ENCODE measurements at places on chromosomes 7 and 10.

GRCh38 chr7:106450716-106451115, 165.9 kb upstream of the NAMPT start:
- no peak for DNase-seq

DNA sequence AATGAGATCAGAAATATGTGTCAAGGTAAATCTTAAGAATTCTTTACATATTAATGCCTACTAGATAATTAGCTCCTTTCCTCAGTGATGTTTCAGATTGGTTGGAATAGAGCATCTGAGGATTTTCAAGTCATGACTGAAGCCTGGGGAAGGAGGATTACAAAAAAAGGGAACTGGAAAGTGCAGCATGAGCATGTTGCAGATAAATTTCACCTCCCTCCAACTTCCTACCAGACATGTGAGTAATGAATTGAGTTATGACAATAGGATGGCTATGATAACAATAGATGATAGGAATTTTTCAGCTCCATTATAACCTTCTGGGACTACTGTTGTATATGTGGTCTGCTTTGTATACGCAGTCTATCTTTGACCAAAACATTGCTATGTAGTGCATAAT, 104.2 kb upstream of the RAB18 start:
- no peak for DNase-seq

DNA sequence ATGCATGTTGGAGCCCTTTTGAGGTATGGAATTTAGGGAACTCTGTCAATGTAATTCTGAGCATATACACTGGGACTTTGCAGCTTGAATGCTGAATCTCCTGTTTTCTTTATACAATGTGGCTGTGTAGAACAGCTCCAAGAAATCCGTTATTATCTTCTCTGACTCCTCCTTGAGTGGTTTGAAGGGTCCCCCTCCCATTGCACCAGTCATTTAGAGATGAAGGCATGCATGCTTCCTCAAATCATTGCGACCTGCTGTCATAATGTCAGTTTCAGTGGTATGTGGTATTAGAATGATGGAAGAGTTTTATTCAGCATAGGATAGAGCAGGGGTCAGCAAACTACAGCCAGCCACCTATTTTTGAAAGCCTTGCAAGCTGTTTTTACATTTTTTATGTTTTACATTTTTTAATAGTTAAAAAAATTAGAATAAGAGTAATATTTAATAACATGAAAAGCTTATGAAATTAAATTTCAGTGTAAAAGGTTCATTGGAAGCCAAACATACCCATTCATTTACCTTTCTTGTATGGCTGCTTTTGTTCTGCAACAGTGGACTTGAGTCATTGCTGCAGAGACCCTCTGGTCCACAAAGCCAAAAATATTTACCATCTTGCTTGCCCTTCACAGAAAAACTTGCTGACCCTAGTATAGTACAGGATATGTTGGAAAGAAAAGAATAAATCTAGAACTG, 8.1 kb downstream of the STK17A start:
- no peak for DNase-seq

GRCh38 chr7:96084881-96085553, 236.9 kb downstream of the SLC25A13 start:
- DNase-seq: no peak

DNA sequence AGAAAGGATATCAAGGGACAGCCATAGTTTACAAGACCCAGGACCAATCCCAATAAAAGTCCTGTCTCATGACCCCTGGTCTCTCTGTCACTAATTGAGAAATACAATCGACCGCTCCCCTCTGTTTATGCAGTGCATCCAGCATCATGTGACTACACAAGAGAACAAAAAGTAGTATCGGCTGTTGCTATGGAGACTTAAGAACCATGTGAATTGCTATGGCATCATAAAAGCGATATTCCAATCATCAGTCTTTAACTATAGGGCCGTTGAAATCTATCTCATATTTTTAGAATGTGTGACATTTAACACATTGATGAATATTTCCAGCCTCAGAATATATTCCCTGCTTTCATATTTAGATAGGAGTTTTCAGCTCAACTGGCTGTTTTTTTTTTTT, 139.3 kb downstream of the FRMD4A start:
- DNase-seq: no peak

DNA sequence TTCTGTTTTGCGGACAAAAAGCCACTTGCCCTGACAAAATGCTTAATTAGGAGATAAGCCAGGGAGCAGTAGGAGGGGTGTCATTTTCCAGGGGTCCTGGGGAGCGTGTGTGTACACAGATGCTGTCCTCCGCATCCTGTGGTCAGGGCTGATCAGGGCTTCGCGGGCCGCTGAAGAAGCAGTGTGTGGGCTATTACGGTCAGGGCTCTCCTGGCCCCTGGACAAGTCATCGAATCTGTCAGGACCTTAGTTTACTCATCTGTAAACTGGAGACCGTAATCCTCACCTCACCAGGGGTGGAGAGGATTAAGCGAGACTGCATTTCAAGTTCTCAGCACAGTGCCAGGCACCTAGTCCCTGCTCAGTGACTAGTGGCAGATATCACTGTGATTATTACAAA, 26.0 kb upstream of the MXI1 start:
- DNase-seq: no peak
